ENCODE measurements at places on chromosomes 2 and 18.

DNA sequence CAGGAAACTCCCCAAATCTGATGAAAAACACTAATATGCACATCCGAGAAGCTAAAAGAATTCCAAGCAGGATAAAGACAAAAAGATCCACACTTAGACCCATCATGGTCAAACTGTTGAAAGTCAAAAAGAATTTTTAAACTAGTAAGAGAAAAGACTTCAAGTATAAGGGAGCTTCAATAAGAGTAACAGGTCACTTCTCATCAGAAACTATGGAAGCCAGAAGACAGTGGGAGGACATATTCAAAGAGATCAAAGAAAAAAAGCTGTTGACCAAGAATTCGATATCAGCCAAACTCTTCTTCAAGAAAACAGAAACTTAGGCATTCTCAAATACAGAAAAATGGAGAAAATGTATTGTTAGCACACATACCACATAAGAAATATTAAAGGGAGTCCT, 50.4 kb downstream of the ZC3H8 start:
- no peak for DNase-seq

- no peak for DNase-seq
Observed at GRCh38 chr2:187349326-187349944, 98.6 kb downstream of the CALCRL start.

DNA sequence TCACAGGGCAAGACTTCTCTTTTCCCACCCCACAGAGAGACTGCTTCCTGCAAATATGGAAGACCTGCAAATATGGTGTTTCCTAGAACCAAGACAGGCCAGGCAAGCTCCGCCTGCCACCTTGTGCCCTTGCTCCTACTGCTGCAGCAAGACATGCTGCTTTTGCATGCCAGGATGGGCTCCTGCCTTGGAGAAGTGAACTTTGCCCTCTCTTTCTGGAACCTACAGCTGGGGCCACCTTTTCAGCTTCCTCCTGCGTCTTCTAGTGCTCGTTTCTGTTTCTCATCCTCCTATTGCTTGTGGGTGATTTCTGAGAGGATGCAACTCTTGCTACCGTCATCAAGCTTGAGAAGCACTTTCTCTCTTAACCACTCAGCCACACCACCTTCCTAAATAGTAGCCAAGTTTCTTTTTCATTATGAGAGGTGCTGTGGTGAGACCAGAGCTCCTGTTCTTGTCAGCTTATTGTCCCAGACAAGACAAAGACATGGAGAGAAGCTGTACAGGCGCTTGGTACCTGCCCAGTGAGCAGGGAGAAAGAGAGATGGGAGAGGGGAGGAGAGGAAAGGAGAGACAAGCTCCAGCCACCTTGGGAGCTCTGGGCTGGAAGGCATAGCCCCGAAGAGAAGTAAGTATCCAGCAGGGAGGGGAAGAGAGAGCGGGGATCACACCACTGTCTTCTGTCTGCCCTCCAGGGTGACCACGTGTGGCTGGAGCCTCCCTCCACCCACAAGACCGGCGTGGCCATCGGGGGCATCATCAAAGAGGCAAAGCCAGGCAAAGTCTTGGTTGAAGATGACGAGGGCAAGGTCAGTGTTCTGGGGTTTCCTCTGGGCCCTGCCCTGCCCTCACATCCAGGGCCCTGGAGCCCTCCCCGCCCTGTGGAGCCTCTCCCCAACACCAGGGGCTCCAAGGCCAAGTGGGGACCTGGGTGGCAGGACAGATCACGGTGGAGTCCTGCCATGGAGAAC, 28.3 kb downstream of the MYO7B start:
- no peak for DNase-seq

GRCh38 chr18:58180738-58181353, 136.8 kb downstream of the NEDD4L start:
- DNase-seq = peak; percentile 34

GRCh38 chr2:41719756-41720155, 328.1 kb upstream of the PKDCC start:
- no peak for DNase-seq

- DNase-seq = no peak
Observed at GRCh38 chr2:48112911-48113680, 206.8 kb upstream of the FBXO11 start.
